SHP77 treated with DMSO at 0.1 percent for 48 hours (cell line): ENCODE measurements at places on chromosomes 6 and 20.

- DNase-seq: peak; percentile 43
Observed at GRCh38 chr6:109187399-109188114, 92.2 kb downstream of the CEP57L1 start.

DNA sequence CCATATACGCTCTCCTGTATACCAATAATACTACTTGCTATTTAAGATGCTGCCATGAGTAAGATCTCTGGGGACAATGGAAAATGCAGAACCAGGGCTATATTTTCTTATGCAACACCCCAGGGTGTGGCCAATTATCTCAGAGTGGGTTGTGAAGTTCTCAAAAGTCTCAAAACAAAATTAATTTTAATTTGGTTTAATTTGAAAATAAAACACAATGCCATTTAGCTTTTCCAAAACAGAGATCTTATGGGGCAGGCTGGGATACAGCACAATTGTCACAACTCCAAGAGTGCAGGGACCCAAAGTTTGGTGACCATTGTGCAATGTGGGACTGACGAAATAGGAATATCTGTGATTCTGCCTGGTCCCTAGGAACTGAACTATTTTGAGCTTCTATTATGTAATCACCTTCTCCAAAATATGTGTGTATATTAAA lies 43.1 kb downstream of the MBOAT1 start:
- DNase-seq: no peak

GRCh38 chr20:32518593-32519380 lies 66.3 kb downstream of the NOL4L start:
- no peak for DNase-seq

- no peak for DNase-seq
Observed at GRCh38 chr6:77015350-77015749, 447.9 kb downstream of the HTR1B start.

DNA sequence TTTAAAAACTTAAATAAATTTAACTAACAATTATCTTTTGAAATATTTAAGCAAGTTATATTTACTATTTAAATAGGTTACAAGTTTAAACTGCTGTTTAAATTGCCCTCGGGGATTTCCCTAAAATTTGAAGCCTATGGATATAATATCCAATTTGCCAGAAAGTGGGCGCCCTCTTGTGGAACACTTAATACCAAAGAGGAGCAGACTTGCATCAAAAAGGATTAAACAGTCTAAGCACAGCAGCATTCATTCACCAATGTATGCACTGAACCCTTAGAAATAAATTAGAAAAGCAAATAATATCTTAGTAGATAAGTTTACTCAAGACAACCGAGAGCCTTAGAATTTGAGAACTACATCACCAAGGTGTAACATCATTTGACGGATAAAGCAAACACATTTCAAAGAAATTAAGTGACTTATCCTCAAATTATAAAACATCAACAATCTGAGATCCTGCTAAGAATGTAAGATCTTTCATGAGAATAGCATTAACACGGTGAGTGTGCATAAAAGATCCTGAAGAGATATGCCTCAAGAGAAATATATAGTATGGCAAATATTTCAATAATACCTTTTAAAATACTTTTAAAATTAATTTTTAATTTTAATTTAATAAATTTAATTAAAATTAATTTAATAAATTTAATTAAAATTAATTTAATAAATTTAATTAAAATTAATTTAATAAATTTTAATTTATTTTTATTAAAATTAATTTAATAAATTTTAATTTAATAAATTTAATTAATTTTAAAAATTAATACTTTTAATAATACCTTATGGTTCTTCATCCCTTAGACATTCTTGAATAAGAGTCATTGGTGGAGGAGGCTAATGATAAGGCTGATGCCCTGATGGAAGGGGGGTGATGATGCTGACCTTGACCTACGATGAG lies 11.5 kb upstream of the MEP1A start:
- DNase-seq: peak; percentile 52

DNA sequence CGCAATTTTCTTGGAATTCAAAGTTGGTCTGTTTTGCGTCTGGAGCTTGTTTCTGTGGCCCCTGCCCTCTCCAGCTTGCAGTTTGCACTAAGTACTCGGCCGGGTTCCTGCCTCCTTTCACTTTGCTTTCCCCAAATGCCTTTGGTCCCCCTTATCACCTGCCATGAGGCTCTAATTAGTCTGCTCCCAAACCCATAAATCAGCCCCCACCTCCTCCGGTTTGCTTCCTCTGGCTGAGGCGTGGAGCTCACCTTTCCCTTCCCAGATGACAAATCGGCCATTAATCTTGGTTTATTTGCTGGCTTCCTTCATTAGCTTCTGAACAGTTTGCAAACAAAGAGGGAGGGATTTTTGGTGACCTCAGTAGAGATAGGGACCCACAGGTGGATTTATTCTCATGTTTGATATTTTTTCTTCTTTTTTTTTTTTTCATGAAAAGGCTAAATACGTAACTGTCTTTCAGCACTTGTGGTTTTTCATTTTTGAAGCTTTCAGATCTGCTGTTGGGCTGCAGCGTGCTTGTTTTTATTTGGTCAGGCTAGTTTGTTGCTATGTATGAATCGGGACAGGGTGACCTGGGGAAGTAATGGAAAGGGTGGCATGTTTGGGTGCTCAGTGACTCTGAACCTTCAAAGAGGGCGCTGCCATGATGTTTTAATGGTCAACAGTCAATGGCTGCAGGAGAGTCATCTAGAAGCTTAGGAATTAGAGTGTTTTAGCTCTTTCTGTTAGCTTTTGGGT lies 121.7 kb upstream of the JAG1 start:
- DNase-seq: peak; percentile 47

- peak; percentile 86 for DNase-seq
Observed at GRCh38 chr6:21949211-21949801, 347.5 kb downstream of the PRL start.

GRCh38 chr6:29964518-29964886 lies 22.2 kb downstream of the HLA-A start:
- DNase-seq: no peak

DNA sequence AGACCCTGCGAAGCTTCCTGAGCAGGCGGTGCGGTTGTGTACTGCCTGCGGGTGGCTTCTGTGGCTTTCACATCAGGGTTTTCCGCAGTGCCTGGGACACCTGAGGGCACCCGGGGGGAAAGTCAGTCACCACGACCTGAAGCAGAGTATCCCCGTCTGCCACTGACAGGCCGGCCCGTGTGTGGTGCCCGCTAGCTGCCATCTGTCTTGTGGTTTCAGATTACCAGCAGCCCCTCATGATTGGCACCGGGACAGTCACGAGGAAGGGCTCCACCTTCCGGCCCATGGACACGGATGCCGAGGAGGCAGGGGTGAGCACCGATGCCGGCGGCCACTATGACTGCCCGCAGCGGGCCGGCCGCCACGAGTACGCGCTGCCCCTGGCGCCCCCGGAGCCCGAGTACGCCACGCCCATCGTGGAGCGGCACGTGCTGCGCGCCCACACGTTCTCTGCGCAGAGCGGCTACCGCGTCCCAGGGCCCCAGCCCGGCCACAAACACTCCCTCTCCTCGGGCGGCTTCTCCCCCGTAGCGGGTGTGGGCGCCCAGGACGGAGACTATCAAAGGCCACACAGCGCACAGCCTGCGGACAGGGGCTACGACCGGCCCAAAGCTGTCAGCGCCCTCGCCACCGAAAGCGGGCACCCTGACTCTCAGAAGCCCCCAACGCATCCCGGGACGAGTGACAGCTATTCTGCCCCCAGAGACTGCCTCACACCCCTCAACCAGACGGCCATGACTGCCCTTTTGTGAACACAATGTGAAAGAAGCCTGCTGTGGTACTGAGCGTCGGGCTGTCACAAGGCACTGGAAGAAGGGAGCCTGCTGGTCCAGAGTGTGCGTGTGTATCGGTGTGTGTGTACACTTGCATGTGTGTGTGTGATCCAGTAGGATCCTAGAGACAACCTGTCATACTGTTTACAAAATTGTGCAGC lies 54.4 kb downstream of the GOPC start:
- DNase-seq: no peak

- no peak for DNase-seq
Observed at GRCh38 chr6:14722001-14722562, 523.8 kb upstream of the JARID2 start.

GRCh38 chr20:4820806-4821518 lies 99.3 kb downstream of the PRND start:
- no peak for DNase-seq

GRCh38 chr6:8082954-8083858 lies 19.0 kb upstream of the BLOC1S5 start:
- DNase-seq: no peak

DNA sequence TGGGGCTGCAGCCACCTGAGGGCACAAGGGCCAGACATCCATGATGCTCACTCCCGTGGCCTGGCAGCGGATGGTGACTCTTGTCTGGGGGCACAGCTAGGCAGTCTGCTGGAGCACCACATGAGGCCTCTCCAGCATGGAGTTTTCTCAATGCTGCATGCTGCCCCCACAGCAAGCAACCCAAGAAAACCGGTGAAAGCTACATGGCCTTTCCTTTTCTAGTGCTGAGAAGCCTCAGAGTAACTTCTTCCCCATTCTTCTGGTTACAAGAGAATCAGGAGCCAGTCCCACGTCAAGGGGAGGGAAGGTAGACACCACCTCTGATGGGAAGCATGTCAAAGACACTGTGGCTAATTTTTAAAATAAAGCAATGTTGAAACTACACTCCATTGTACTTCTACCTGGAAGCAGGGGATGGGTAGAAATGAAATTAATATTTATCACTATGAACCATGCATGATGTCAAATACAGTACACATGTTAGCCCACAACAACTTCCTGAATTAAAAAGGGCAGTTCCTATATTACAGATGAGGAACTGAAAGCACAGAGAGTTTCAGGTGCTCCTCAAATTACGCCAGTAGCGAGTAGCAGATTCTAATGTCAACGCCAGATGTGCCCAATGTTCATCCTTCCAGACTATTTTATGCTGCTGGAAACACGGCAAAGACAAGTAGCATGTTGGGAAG lies 101.5 kb downstream of the LAMP5 start:
- no peak for DNase-seq

GRCh38 chr6:44738601-44739146 lies 351.2 kb downstream of the CDC5L start:
- DNase-seq: no peak

DNA sequence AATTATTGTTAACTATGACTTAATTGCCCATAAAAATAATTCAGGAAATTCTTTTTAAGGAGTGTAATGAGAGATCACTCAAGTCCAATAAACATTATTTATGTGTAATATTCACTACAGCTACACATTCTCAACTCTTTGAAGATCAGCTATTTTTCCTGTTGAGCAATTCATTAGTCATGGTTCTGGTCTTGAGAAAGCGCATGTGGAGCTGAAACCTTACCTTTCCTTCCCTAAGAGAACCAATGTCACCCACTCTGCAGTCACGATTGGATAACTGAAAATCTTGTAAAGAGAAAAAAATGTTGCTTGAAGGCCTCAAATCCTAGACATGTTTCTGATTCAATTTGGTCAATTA lies 736.9 kb upstream of the MARCKS start:
- no peak for DNase-seq

- no peak for DNase-seq
Observed at GRCh38 chr20:59157531-59157930, 6.1 kb upstream of the ZNF831 start.

GRCh38 chr6:48736501-48737206 lies 625.7 kb upstream of the PTCHD4 start:
- DNase-seq: no peak

DNA sequence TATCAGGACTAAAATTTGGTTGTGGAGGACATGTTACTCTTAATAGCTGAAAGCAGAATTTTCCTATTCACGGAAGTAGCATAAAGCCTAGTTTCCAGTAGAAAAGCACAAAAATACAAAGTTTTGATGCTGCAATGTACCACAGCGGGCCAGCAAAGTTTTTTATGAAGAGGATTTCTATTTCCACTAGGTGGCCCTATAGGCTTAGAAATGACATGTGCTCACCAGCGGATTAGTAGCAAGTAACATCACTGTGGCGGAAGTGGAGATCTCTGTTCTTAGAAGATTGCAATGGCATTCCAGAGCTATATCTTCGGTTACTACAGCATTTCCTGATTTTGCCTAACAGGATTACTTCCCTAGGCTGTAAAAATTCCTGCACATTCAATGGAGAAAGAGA lies 1219.0 kb upstream of the EYS start:
- peak; percentile 24 for DNase-seq

- DNase-seq: no peak
Observed at GRCh38 chr20:62835931-62836861, 19.3 kb downstream of the COL9A3 start.

GRCh38 chr6:111832833-111833418 lies 40.3 kb downstream of the FYN start:
- DNase-seq: no peak

- no peak for DNase-seq
Observed at GRCh38 chr6:35955071-35955470, 34.2 kb upstream of the SRPK1 start.

DNA sequence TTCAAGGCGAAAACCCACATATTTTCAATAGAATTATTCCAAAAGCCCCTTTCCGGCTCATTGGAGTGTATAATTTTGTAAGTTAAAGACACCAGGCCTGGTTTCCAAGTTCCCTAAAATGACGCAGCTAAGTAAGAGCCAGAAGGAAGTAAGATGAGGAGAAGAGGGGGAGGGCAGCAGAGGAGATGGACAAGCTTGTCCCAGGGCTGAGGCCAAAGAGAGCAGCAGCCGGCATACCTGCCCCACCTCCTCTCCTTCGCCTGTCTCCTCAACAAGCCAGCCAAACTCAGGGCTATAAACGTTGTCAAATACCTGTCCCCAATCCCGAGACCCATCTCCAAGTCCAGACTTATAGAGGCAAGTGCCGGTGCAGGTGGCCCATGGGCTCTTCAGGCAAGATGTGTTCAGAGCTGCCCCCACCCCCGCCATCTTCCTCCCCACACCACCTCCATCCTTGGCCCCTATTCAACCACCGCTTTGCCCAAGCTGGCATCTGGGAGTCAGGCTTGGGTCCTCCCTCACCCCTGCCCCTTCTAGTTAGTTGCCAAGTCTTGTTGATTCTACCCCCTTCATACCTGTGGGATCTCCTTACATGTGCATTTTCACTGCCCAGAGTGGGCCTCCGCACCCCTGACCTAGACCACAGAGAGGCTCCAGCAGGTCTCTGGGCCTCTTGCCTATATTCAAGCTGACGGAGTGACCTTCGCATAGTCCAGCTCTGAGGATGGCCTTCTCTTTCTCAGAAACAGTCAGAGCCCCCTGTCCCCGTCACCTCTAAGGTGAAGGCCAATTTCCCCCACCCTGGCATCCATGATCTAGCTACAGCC lies 75.7 kb upstream of the SIRPA start:
- DNase-seq: no peak

DNA sequence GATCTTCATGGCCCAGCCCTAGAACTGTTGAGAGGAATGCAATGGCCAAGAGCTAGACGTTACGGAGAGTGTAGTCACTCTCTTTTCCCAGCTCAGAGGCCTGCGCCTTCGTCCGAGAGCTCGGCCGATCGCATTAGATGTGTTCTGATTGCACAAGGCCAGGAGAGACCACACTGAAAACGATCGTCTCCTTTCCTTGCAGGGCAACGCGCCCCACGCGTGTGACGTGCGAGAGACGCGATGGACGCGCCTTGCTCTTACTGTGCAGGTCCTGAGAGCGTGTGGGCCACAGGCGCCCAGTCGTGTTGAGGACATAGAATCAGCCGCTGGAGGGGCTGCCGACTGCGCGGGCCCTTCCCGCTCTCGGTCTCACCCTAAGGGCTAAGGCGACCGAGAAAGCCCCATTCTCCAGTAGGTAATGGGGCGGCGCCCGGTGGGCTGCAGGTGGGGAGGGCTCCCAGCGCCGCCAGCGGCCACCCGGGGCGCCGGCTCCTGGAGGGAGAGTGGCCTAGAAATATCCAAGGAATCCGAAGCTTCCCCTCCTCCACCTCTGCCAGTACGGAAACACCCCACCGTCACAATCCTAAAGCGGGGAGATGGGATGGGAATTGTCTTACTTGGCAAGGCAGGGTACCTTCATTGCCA lies 26.9 kb downstream of the TFAP2B start:
- DNase-seq: no peak
